Stimulated activated CD8-positive, alpha-beta memory T cell treated with anti-CD3 and anti-CD28 coated beads, Interleukin-7, amount 100 ng/mL, for 24 hours (primary cell): ENCODE measurements at places on chromosomes 5 and 9.
A peak's percentile ranks its signal among the peaks of the same experiment; 100 is the strongest.

DNA sequence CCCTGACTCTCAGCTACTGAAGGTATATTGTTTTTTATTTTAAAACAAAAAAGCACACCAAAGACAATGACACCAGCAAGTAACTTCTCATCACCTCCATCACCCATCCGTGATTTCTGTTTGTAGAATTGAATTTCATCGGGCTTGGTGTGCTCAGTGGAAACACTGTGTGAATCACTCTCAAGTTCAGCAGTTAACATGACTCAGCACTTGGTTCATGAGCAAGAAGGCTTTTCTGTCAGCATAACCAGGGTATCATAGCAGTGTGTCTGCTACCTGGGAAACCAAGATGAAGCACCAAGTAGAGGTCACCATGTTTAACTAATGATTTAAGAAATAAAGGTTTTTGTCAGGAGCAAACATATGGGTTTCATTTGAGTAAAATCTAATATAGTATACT is 123.7 kb downstream of the INSYN2B start:
- DNase-seq, result no peak

DNA sequence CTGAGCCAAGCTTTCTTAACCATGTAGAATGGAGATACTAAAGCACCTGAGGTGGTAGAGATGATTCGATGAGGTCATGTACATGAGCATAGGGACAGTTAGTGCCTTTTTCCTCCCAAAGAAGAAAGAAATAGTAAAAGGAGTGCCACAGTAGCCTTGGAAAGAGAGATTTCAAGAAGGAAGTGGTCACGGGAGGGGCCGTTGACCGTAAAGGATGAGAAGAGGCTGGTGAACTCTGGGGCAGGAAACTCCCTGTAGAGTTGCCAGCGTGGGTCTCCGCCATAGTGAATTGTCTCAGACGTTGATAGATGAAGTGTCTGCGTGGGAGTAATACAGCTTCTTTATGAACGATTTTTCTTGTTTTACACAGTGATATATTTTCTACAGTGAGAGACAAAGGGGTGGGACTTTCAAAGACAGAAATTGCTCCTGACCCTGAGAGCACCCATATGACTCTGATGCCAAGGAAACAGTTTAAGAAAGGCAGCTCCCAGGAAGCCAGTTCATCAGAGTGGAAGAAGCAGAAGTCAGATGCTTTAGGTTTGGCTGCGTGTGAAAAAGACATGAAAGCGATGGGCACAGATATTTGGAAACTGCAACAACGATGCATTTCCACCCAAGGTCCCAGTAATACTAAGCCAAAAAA is 41.3 kb downstream of the UGCG start:
- peak; percentile 33 for DNase-seq

DNA sequence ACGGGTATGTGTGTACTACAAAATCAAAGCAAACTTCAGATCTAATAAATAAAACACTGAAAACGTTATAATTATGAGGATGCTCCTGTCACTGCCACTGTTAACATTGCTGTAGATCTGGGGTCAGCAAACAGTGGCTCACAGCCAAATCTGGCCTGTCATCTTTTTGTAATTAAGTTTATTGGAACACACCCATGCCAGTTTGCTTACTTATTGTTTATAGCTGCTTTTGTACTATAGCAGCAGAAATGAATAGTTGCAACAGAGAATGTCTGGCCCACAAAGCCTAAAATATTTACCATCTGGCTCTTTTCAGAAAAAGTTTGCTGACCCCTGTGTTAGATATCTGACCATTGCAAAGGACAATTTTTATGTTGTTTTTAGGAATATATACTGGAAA is 32.1 kb downstream of the PRRC1 start:
- DNase-seq, result no peak

- no peak for DNase-seq
These were observed 70.4 kb downstream of the NFIB start for GRCh38 chr9:14243514-14244042.

DNA sequence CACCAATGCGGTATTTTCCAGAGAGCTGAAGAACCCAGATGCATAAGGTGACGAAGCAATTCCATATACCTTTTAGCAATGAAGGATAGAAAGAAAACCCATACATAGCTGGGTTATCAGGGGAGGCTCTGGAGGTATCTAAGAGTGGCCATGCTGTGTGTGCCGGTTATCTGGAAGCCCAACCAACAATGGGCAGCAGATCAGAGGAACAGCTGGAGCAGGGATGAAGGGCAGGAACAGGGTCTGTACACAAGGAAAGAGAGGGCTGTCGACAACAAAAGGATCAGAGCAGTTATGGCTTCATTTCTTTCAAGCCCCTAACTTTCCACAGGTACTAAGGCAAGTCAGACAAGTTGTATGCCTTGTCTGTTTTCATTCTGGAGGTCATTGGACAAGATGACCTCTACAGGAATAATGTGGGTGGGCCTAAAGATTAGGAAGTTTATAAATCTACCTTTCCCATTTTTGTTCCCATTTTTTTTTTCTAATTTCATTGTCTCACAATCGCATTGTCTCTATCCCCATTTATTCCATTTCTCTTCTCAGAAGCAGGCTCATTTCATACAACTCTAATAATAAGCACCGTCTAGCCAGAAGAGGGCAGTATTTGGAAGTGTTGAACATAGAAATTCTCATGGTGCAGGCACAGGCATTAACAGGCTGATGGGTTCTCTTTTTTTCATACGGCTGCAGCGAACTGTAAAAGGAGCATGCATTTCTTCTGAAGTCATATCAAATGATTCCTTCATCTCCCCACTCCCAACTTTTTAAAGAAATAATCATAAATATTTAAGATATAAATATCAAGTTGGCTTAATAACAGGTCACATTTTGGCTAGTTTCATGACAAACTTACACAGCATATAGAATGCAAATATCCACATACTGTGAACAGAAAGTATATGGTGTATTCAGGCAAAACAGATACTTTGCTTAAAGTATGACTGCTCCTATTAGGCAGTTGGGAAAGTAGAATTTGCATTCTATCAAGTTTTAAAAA is 63.5 kb downstream of the ZNF474 start:
- no peak for DNase-seq

- DNase-seq, result no peak
These were observed 177.6 kb downstream of the NNT start for GRCh38 chr5:43780586-43780985.

DNA sequence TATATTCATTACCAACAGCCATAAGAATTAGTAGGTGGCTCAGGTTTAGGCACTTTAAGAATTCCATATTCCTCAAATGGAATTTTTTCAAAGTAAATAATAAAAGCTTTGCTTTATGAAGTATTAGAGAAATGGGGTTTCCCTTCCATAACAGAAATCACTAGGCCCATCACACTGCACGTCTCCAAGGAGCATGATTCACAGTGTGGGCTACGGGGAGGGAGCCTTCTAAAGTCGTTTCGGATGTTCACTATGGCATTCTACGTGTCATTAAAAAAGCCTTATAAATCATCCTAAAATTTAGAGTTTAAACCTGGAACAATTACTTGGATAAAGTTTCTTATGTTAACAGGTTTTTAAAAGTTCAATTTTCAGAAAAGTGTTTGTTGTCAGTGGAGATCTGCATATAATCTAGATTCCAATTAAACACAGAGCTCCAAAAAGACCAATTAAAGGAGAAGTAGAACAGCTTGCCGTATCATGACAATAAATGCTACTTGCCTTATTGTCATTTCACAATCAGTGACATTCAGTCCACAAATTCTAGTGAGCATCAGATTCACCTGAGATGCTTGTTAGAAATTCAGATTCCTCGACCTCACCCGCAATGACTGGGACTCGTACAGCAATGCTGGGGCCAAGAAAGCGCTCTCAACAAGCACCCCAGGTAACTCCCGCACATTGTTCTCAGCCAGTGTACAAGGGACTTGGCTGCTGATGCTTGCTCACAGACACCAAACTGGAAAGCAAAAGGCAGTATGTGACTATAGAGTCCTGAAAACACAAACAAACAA is 115.7 kb downstream of the NFIB start:
- DNase-seq, result no peak

DNA sequence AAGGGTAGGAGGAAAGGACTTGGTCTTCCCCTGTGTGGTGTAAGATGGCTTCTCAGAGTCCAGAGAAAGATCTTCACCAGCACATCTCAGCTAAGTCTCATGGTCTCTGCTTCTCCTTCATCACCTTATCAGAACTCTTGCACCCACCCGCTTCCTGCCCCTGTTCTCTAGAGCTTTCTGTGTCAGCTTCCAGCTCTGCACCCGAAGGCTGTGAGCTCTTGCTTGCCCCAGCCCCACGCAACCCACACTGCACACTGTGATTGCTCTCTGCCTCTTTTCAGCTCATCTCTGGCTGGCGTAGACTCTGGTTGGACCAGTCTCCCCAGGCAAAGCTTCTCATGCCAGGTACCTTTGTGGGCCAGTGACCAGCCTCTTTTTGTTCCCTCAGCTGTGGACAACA is 93.2 kb upstream of the RAPGEF1 start:
- no peak for DNase-seq

DNA sequence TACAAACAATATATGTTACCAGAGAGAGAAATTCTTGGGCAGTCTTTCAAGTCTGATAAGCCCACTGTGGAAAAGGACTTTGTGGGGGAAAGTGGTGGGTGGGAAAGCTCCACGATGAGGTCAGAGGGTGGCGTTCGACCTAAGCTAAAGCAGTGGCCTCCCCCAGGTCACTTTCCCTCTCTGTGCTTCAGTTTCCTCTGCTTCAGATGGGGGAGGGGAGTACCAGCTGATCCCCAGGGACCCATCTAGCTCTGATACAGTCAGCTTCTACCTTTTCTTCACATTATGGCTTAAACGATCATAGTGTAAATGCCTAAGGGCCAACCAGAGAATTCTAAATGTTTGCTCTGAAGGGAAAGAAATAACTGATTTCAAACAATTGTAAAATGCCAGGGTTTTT is 36.6 kb upstream of the ARSB start:
- no peak for DNase-seq

GRCh38 chr5:68240202-68240601 is 24.6 kb downstream of the PIK3R1 start:
- no peak for DNase-seq

DNA sequence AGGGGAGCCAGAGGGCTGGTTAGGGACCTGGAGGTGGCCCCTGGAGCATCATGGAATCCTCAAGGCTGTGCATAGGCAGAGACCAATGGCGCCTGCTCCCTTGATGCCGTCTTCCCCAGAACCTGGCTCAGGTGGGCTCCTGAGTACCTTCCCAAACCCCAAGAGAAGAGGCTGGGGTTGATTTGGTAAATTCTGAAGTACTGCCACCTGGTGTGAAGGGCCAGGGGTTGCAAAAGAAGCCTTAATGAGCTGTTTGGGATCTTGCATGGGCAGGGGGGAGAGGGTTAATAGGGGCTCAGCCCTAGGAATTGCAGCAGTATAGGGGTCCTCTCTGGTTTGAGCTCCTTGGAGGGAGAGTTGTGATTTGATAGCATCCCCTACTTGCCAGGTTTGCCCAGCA is 52.1 kb downstream of the CYSTM1 start:
- no peak for DNase-seq

GRCh38 chr5:55440188-55440646 is 94.5 kb downstream of the PLPP1 start:
- DNase-seq, result no peak
